Stimulated activated CD4-positive, alpha-beta T cell treated with anti-CD3 and anti-CD28 coated beads, Interleukin-1b, Interleukin-23, amount 100 ng/mL, for 1 hour (primary cell): ENCODE measurements at places on chromosomes 2 and 18.

GRCh38 chr2:64850642-64851041, 138.6 kb upstream of the SLC1A4 start:
- no peak for DNase-seq

- no peak for DNase-seq
These were observed 560.5 kb upstream of the HS6ST1 start for GRCh38 chr2:128879161-128879560.

GRCh38 chr18:47953471-47953931, 23.0 kb upstream of the SMAD2 start:
- DNase-seq: no peak

- DNase-seq: no peak
These were observed 75.6 kb downstream of the MBP start for GRCh38 chr18:77057006-77057395.
